Lower leg skin (tissue), 4 donors: ENCODE measurements at places on chromosomes 2 and 18. TPM values are rescaled to one million over a fixed set of nuclear protein-coding genes. Genes with fewer than 3 reads are reported as not detected.

Gene CLIP4
- 63.7 TPM for total RNA-seq

Gene LHCGR
- not detected for total RNA-seq

GRCh38 chr2:240322231-240322955 is 113.1 kb upstream of the GPC1 start:
- DNase-seq = no peak

DNA sequence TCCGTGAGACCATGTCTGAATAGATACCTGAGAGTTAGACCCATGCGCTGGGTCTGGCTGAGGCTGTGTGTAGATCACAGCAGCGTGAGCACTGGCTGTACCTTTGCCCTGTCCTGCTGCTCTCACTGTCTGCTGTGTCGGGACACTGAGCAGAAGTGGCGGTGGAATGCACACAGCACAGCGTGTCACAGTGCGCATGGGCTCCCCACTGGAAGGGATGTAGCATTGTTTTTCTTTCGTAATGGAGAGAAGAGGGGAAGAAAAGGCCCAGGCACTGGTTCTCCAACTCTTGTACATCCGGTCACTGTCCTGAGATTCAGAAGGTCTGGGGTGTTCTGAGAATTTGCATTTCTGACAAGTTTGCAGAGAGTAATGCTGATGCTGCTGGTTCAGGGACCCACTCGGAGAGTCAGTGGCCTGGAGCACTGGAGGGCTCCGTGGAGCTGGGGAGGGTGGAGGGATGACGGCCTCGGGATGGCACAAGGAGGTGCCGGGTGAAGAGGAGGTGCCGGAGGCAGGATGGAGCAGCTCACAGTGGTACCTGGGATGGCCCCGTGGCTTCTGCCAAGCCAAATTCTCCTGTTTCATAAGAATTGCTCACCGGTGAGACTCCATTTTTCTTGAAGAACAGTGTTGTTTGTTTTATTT is 252.8 kb downstream of the LDLRAD4 start:
- DNase-seq = peak; percentile 82

DNA sequence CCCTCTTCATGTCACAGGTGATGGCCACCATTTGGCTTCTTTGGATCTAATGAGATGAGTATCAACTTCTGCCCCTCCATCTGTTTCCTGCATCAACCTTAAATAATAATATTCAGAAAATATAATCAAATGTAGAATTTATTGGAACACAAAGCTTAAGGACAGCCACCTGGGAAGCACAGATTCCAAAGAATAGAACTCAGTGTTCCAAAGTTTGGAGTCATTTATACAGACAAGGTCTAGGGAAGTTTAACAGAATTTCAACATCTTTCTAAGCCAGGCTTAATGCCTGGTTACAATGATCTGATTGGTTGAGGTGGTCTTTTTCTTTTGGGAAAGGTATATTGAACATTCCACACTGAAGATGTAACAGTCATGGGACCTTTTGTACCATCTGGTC is 218.0 kb upstream of the PIEZO2 start:
- no peak for DNase-seq

DNA sequence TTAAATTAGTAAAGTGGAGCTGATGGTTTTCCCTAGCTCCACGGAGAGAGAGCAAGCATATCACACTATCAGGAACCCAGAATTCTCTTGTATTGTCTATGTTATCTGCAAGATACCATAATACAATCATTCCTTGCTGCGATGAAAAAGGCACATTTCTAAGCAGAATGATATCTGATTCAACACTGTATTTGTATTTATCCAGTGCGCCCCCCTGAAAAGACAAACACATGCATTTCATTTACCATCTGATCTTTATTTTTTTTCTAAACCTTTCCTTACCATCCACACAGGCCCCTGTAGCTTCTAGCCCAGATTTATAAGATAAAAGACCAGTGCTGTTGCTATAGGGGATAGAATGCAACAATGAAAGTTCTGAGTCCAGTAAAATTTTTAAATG is 420.6 kb downstream of the TDRD15 start:
- no peak for DNase-seq

GRCh38 chr2:170216981-170217380 is 39.0 kb downstream of the MYO3B start:
- DNase-seq = no peak

- no peak for DNase-seq
These were observed 274.6 kb downstream of the LRATD1 start for GRCh38 chr2:14907014-14907612.

GRCh38 chr18:26549263-26550094 is 1.1 kb upstream of the KCTD1 start:
- peak; percentile 90 for DNase-seq

Gene TMBIM1
- total RNA-seq = 298 TPM

Gene CACNB4
- 2.4 TPM for total RNA-seq

GRCh38 chr2:168166902-168167510 is 80.4 kb downstream of the STK39 start:
- DNase-seq = no peak

DNA sequence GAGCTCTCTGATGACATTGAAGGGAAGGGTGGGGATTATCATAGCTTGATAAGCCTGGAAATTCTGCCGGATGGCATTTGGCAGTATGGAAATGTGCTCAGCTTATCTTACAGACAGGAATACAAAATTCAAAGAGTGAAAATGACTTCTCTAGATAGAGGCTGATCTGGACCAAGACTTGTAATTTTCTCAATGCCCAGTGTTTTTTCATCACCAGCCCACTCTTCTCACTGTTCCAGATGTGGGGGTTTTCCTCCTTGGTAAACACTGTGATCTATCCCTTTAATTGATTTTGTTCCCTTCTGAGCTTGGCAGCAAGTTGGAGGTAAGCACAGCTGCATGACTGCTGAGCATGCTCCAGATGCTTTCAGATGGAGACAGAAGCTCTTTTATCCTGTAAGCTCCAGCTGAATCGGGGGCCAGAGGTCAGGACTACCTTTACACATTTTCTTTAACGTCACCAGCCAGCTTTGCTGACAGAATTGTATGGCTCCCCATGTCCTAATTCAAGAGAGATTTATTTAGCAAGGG is 287.4 kb upstream of the TCF4 start:
- DNase-seq = no peak

DNA sequence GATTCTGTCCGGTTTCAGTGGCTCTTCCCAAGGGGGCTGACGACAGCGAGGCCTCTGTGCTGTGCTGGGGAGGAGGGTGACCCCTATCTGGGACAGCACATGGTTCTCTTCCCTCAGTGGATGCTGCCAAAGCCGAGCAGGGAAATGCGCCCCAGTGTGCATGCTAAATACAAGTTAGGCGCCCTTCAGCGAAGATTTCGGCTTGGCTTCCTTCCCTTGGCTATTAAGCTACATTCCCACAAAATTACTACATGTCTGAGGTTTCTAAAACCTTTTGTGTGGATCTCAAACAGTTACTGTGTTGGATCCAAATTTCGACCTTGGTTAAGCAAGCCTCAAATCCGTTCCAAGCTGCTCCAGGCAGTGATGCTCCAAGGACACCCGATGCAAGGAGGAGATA is 440.3 kb downstream of the NRXN1 start:
- no peak for DNase-seq
